Stimulated activated CD4-positive, alpha-beta T cell treated with anti-CD3 and anti-CD28 coated beads, Interleukin-4, amount 100 ng/mL, for 1 hour (primary cell): ENCODE measurements at places on chromosomes 16 and 17.

DNA sequence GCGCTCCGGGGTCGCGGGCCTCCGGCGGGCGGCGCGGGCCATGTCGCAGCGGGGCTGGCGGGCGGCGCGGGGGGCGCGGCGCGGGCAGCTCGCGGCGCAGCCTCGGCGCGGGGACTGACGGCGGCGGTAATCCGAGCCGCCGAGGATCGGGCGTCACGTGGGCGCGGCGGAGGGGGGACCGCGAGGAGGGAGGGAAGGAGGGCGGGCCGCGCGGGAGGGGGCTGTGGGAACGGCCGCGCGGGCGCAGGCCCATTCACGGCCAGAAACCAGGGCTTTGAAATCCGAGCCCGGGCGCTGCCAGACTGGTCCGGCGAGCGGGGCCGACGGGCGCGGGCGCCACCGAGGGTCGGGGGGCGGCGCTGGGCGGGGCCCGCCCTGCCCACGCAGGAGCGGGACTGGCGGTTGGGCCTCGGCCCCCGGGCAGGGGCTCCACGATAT lies at the start of gene MTSS2:
Gene MTSS2, minus strand, starts transcription at position 116 of the 438 bp plus-strand sequence. CDS start 262 bp downstream, outside the sequence.
- DNase-seq: peak; percentile 36

DNA sequence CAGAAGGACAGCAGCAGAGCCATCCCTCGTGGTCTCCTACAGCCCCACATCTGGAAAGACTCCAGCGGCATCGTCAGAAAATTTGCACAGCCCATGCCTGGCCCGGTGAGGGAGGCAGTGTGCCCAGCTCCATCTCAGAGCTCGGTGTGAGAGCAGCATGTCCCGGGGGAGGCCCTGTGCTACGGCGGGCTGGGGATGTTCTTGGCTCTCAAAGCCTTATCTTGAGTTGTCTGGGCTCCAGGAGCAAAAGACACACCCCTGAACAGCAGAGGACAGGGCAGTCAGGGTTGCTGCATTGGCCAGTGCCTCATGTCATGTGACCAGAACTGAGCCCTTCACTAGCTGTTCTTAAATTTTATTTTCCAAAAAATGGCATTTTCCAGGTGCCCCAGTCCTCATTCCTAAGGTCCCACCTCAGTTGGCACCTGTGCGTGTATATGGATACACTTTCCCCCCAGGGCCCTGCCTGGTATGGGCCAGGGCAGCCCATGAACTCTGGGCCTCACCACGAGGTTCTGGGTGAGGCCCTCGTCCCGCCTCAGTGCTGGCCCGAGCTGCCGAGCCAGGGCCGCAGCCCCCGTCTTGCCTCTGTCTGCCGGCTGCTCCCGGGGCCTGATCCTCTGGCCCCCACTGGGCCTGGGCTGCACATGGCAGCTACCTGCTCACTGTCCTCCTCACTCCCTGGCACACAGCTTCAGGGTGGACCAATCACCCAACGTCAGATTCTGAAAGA lies 3.0 kb downstream of the NUDT16L1 start:
- no peak for DNase-seq

DNA sequence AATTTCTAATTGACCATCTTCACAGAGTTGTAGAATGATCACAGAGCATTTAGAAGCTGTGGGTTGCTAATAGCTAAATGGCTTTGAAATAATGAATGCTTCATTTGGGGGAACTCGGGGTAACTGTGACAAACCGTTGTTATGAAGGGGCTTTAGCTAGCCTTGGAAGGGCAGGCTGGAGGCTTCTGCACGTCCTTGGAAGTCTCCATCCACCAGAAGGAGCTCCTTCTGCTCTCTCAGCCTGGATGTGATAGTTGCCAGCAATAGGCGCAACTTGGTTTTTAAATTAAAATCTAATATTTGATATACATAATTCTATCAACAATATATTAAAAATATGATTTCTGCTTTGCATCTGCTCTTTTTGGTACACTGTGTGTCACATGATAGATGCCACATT lies 200.5 kb downstream of the RPTOR start:
- no peak for DNase-seq

DNA sequence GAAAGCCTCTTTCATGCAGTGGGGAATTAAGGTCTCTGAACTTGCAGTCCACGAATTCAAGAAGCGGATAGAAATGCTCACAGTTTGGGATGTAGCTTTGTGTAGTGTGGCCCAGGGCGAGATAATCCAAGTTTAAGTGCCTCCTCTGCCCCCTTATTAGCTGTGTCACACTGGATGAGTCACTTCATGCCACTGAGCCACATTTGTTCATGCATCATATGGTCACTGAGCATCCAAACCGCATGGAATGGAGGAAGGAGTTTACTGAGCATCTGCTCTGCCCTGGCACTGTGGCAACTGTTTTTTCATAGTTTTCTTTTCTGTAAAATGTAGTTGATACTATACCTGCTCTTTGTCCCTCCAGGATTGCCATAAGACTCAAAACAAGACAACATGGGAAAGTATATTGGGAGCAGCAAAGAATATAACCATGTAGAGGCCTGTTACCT lies 15.1 kb upstream of the DHX8 start:
- no peak for DNase-seq

DNA sequence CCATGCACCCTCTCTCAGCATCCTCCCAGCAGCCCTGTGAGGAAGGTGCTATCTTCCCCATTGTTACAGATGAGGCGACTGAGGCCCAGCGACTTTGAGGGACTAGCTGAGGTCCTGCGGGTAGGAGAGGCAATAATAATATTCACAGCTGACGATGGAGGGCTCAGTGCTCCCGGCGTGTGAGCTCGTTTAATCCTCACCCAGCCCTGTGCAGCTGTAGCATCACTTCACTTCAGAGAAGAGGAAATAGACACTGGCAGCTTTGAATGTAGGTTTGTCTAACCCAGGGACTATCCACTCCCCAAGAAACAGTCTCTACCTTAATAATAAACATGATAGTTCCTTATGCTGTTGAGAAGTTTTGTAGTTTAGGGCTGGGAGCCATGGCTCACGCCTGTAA lies 21.6 kb downstream of the LASP1 start:
- no peak for DNase-seq

- DNase-seq: no peak
These were observed 39.2 kb upstream of the USP22 start for GRCh38 chr17:21082001-21082436.

DNA sequence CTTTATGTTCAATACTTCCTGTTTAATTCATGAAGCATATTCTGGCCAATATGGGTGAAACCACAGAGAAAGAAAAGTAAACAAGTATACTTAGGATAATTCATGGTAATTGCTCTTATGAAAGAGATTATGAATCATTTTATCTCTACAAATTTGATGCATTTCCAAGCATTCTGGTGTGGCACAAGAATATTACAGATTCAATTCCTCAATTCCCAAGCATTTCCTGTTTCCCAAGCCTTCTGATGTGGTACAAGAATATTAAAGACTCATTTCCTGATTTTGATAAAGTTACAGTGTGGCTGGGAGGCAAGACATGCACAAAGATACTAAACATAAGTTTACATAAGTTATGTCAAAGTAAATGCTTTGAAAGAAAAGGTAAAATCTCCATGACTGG lies 126.1 kb upstream of the NUDT7 start:
- no peak for DNase-seq

GRCh38 chr17:41624208-41625101 lies at the start of gene KRT17:
TSS of gene KRT17 (minus strand) at chr17:41624575. CDS start at chr17:41624509, 66 bp downstream.
- no peak for DNase-seq
